Activated naive CD4-positive, alpha-beta T cell treated with anti-CD3 and anti-CD28 coated beads, Interleukin-2, amount 10 ng/mL, durations not matched to agents 7 days and 5 days (primary cell): ENCODE measurements at places on chromosomes 2 and 18.
A peak's percentile ranks its signal among the peaks of the same experiment; 100 is the strongest.

DNA sequence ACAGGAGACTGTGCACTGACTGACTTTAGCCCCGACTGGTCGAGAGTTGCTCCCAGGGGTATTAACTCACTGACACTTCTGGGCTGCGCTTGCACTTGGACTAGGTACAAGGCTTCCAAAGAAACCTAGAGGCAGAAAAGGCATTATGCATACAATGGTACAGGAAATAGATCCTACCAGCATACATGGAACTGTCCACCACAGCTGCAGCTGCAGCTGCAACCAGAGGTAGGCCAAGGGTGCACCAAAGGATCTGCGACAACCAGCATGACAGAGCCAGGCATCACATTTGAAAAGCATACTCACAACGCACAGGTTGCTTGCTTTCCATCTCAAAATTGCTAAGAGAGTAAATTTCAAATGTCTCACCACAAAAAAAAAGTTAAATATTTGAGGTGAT lies 22.6 kb upstream of the PGAP1 start:
- H3K4me3 ChIP-seq, result no peak overlapping the region
- peaks cover 1% of the 10 kb centered on the region for H3K36me3 ChIP-seq
- no peak overlapping the region for H3K27ac ChIP-seq
- no peak for DNase-seq

DNA sequence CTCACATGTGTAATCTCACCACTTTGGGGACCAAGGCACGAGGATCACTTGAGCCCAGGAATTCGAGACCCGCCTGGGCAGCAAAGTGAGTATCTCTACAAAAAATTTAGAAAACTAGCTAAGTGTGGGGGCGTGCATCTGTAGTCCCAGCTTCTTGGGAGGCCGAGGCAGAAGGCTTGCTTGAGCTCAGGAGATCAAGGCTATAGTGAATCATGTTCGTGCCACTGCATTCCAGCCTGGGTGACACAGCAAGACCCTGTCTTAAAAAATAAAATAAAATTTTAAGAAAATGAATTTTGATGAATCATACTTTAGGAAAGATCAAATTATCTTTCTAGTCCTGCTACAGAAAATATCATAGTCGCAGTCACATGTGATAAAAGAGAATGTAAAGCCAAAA lies 46.9 kb downstream of the CABYR start:
- H3K27me3 ChIP-seq, result peaks cover 4% of the 10 kb centered on the region
- DNase-seq, result no peak
- no peak overlapping the region for H3K27ac ChIP-seq
- H3K4me1 ChIP-seq, result no peaks in the 10 kb centered on the region
- no peak overlapping the region for H3K4me3 ChIP-seq

DNA sequence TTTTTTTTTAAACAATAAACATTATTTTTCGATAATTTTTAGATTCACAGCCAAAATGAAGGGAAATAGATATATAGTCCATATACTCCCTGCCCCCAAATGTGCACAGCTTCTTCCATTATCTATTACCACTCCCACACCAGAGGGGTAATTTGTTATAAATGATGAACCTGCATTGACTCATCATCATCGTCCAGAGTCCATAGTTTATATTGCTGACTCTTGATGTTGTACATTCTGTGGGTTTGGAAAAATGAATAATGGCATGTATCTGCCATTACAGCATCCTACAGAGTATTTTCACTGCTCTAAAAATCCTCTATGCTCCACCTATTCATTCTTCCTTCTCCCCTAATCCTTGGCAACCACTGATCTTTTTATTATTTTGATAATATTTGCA lies 121.5 kb downstream of the LTBP1 start:
- no peak for DNase-seq
- H3K27me3 ChIP-seq, result no peaks in the 10 kb centered on the region
- no peaks in the 10 kb centered on the region for H3K4me1 ChIP-seq
- H3K36me3 ChIP-seq, result no peaks in the 10 kb centered on the region
- no peak overlapping the region for H3K27ac ChIP-seq

DNA sequence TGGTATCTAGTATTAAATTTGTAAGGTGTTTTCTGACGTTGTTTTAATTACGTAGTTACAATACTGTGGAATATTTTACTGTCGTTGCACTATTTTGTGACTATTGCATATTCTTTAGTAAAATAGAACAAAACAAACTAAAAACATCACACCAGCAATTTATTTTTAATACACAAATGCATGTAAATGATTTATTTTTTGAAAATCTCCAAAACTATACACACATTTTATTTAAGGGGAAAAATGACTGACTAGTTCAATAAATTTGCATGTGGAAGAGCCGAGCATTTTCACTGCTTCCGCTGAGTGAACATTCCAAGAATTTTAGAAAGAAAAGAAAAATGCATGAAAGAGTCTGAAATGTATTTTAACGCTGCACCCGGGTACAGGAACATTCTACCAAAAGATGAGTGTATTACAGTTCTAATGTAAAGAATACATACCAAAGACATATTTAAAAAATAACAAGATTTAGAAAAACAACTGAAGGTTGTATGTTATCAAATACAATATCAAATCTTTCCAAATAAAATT lies 257.7 kb downstream of the MEIS1 start:
- no peaks in the 10 kb centered on the region for H3K36me3 ChIP-seq
- no peaks in the 10 kb centered on the region for H3K27me3 ChIP-seq
- no peak overlapping the region for H3K4me3 ChIP-seq
- H3K27ac ChIP-seq, result no peak overlapping the region
- no peaks in the 10 kb centered on the region for H3K4me1 ChIP-seq
- DNase-seq, result no peak

GRCh38 chr2:232875256-232876121 lies 5.4 kb downstream of the SNORC start:
- peak overlapping the region; percentile 64 for H3K4me3 ChIP-seq
- no peak overlapping the region for H3K27ac ChIP-seq
- peaks cover 45% of the 10 kb centered on the region for H3K27me3 ChIP-seq
- no peaks in the 10 kb centered on the region for H3K36me3 ChIP-seq

GRCh38 chr2:203659331-203660049 lies 46.9 kb upstream of the CD28 start:
- H3K27me3 ChIP-seq, result no peaks in the 10 kb centered on the region
- H3K27ac ChIP-seq, result no peak overlapping the region
- no peak for DNase-seq
- peaks cover 2% of the 10 kb centered on the region for H3K36me3 ChIP-seq
- H3K4me3 ChIP-seq, result no peak overlapping the region
- H3K4me1 ChIP-seq, result peaks cover 46% of the 10 kb centered on the region

GRCh38 chr2:70241340-70241739 lies 7.1 kb downstream of the TIA1 start:
- DNase-seq, result no peak
- H3K27ac ChIP-seq, result no peak overlapping the region
- peaks cover 42% of the 10 kb centered on the region for H3K4me1 ChIP-seq
- no peak overlapping the region for H3K4me3 ChIP-seq

DNA sequence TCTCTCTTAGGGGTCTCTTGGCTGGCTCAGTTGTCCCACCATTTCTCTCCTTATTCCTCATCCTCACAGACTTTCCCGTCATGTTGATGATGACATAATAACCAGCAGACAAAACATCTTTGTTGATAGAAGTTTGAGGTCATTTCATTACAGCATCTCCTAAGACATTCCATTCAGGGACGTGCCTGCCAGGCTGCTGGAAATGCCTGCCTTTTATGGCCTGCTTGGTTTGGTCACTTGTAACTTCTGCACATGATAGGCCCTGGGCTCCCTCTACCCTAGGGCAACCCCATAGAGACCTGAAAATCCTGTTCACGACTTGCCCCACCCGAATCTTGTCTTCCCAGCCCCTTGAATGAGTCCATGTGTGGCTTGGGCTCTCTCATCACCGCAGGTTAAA lies 81.7 kb downstream of the SDC1 start:
- H3K36me3 ChIP-seq, result no peaks in the 10 kb centered on the region
- H3K27me3 ChIP-seq, result peaks cover 4% of the 10 kb centered on the region
- no peak for DNase-seq
- H3K4me3 ChIP-seq, result no peak overlapping the region

DNA sequence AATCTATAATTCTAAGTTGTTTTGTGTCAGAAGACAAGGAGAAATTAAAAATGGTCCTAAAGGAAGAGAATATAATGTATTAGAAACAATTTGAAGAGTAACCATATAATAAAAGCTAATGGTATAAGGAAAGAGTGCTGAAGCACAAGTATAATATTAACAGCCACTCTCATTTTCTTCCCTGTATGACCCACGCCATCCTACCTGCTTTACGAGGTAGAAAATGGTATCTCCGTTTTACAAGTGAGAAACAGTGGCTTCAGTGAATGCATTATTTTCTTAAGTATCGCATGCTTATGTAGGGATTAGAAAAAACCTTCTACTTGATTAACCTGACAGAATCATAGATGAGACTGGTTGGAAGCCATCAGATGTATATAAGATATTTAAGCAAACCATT lies 266.2 kb downstream of the CCDC102B start:
- H3K4me1 ChIP-seq, result no peaks in the 10 kb centered on the region
- H3K4me3 ChIP-seq, result no peak overlapping the region
- no peak for DNase-seq
- H3K27me3 ChIP-seq, result no peaks in the 10 kb centered on the region

- peaks cover 57% of the 10 kb centered on the region for H3K4me1 ChIP-seq
- peaks cover 18% of the 10 kb centered on the region for H3K36me3 ChIP-seq
- DNase-seq, result no peak
- peaks cover 92% of the 10 kb centered on the region for H3K27me3 ChIP-seq
- H3K4me3 ChIP-seq, result no peak overlapping the region
Observed at GRCh38 chr2:74511104-74511989, 2.9 kb upstream of the TLX2 start.

DNA sequence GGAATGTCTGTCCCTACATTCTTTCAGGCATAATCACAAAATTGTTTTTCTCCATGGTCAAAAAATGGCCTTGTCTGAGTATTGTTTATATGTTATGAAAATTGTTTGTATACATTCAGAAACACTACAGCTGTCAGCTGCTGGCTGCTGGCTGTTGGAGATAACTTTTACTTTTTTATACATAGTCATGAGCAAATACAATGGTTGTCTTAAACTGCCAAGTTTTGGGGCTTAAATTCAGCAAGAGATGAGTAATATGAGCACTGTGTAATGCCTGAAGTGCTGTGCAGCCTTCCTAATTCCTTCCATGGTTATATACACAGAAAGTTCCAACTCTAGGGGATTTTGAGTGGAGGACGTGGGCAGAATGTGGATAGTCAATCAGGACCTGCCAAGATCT lies 168.9 kb upstream of the RMP24 start:
- no peak overlapping the region for H3K27ac ChIP-seq
- H3K4me1 ChIP-seq, result no peaks in the 10 kb centered on the region
- no peaks in the 10 kb centered on the region for H3K36me3 ChIP-seq
- no peak for DNase-seq
- H3K4me3 ChIP-seq, result no peak overlapping the region
- H3K27me3 ChIP-seq, result peaks cover 8% of the 10 kb centered on the region

DNA sequence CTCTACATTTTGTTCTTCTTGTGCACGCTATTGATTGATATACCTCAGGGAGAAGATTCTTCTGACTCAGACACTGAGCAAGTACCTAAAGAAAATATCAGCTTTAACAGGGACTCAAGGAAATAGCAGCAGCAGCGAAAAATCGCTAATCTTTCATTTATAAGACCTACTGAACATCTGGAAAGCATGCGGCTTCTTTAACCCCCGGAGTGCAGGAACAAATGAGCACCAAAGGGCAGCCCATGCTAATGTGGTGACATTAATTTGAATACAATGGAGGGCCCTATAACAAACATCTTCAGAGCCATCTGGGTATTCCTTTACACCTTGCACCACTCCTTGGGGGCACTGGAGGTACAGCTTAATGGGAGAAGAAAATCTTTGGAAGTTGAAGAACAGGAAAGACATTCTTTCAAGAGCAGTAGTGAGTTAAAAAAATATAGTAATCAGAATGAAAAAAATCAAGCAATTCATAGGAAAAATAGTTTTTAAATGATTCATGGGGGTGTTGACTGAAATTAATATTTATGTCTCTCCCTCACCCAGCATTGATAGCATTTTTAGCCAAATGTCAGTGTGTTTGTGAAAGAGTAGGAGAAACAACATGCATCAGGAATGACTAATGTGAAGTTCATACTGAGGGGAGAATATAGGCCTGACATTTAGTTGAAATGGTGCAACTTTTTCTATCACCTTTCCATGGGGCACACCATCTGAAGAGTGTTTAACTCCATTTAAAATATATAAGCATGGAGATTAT lies 281.7 kb downstream of the HRH4 start:
- DNase-seq, result no peak
- no peak overlapping the region for H3K4me3 ChIP-seq
- no peak overlapping the region for H3K27ac ChIP-seq

GRCh38 chr18:75289761-75290160 lies 79.2 kb downstream of the TSHZ1 start:
- H3K36me3 ChIP-seq, result peaks cover 19% of the 10 kb centered on the region
- DNase-seq, result no peak
- H3K4me1 ChIP-seq, result no peaks in the 10 kb centered on the region
- no peak overlapping the region for H3K4me3 ChIP-seq

GRCh38 chr2:144894612-144895599 lies 375.0 kb upstream of the ZEB2 start:
- H3K27me3 ChIP-seq, result no peaks in the 10 kb centered on the region
- no peaks in the 10 kb centered on the region for H3K36me3 ChIP-seq
- no peak for DNase-seq
- H3K27ac ChIP-seq, result no peak overlapping the region

DNA sequence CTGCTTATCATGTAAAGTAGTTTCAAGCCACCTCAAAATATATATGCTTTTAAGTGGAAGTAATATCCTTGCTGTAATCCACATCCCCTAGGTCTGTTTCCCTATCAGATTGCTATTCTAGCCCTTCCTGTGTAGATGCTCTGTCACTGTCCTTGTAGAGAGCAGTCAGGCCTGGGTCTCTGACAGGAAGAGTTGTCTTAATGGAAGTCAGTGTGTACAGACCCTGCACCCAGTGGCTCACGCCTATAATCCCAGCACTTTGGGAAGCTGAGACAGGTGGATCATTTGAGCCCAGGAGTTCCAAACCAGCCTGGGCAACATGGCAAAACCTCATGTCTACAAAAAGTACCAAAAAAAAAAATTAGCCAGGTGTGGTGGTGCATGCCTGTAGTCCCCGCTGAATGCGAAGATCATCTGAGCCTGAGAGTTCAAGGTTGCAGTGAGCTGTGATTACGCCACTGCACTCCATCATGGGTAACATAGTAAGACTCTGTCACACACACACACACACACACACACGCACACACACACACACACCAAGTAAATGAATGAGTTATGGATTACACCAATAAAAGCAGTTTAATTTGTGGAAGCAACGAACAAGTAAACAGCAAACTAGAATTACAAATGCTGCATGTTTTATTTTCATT lies 70.2 kb upstream of the DSC1 start:
- H3K27me3 ChIP-seq, result no peaks in the 10 kb centered on the region
- no peak overlapping the region for H3K4me3 ChIP-seq
- no peaks in the 10 kb centered on the region for H3K36me3 ChIP-seq
- DNase-seq, result no peak
- no peak overlapping the region for H3K27ac ChIP-seq
- no peaks in the 10 kb centered on the region for H3K4me1 ChIP-seq
